ENCODE measurements at places on chromosomes 5 and 9. TPM values are rescaled to one million over a fixed set of nuclear protein-coding genes. Genes with fewer than 3 reads are reported as not detected.
A peak's percentile ranks its signal among the peaks of the same experiment; 100 is the strongest.

DNA sequence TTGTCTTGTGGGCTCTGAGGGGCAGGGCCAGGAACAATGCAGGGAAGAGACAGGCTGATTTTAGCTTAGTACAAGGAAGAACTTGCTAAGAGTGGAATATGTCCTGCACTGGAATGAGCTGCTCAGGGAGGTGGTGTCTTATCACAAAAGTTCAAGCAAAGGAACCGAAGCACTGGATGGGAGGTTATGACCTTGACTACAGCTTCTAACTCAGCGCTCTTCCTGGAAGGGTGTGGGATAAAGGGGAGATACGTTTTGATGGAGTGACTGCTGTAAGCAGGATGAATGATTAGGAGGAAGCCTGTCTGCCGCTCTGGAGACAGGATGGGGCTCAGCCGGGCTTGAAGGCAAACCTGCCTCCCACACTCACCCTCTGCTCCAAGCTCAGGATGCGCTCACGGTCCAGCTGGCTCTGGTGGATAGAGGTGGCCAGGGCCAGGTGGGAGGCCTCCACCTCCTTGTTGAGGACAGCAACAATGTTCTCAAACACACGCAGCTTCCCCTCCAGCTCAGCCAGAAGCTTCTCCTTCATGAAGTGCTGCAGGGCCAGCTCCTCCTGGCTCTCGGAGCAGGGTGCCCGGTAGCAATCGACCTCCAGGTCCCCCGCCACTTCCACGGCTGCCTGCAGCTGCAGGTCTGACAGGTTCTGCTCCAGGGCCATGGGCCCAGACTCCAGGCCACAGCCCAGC is 13.5 kb downstream of the TRAF1 start:
- DNase-seq, result no peak
- peaks cover 32% of the 10 kb centered on the region for H3K4me1 ChIP-seq
- no peaks in the 10 kb centered on the region for H3K27me3 ChIP-seq
- H3K27ac ChIP-seq, result no peak overlapping the region
- H3K36me3 ChIP-seq, result peaks cover 58% of the 10 kb centered on the region
- H3K4me3 ChIP-seq, result no peak overlapping the region

DNA sequence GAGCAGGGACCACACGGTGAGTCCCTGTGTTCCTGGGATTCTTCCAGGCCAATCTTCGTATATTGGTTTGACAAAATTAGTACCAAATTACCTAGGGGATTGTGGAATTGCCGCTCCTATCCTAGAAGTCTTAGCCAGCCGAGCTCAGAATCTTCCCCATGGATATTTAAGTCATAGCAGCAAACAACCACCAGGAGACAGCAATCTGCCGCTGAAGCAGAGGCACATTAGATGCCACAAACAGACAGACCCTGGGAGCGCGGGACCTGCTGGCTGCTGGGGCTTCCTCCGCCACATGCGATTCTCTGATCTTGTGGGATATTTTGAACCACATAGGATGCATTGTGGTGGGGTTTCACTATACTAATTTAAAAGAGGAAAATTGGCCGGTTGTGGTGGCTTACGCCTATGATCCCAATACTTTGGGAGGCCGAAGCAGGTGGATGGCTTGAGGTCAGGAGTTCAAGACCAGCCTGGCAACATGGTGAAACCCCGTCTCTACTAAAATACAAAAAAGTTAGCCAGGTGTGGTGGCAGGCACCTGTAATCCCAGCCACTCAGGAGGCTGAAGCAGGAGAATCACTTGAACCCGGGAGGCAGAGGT is 31.7 kb upstream of the ZBTB43 start:
- H3K4me1 ChIP-seq, result no peaks in the 10 kb centered on the region
- no peak for DNase-seq
- no peak overlapping the region for H3K4me3 ChIP-seq
- H3K36me3 ChIP-seq, result no peaks in the 10 kb centered on the region

DNA sequence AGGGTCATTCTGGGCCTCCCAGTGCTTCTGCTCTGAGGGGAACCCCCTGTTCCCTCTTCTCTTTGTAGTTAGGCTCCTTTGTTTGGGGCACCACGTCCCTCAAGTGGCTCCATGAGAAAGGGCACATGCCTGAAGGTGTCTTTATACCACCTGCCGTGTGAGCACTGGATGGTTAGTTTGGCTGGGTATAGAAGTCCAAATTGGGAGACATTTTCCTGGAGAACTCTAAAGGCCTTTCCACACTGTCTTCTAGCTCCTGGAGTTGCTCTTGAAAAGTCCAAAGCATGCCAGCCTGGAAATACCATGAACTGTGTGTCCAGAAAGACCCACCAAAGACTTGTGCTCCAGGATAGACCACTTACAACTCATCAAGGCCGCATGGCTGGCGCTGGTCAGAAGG is 11.1 kb upstream of the CCDC187 start:
- no peaks in the 10 kb centered on the region for H3K4me1 ChIP-seq
- no peaks in the 10 kb centered on the region for H3K36me3 ChIP-seq
- no peak for DNase-seq
- no peak overlapping the region for H3K4me3 ChIP-seq

The WDR38 gene
- not detected for polyA plus RNA-seq

GRCh38 chr5:72018143-72018803 is 89.0 kb upstream of the MAP1B start:
- no peak overlapping the region for H3K4me3 ChIP-seq
- H3K27ac ChIP-seq, result no peak overlapping the region
- DNase-seq, result peak; percentile 65
- H3K36me3 ChIP-seq, result no peaks in the 10 kb centered on the region
- H3K27me3 ChIP-seq, result peaks cover 12% of the 10 kb centered on the region

DNA sequence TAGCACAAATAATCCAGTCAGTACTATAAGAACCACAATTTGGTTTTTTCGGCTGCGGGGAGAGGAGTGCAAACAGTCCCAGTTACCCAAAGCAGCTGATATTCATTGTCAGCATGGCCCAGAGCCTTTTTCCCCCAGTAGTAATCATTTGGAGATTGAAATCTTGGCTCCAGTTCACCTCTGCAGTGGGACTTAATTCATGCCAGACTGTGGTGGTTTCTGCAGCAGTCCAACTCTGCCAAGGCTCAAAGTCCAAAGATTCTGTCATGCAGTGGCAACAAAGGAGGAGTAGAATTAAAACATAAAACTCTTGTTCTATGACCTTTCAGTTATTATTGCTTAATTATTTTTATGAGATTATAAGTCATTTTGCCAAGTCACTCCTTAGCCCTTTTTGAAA is 25.0 kb upstream of the TRIM36 start:
- H3K36me3 ChIP-seq, result no peaks in the 10 kb centered on the region
- H3K4me1 ChIP-seq, result peaks cover 16% of the 10 kb centered on the region
- no peaks in the 10 kb centered on the region for H3K27me3 ChIP-seq
- H3K27ac ChIP-seq, result peak overlapping the region; percentile 55

GRCh38 chr9:95854386-95855020 is 21.0 kb upstream of the ERCC6L2 start:
- H3K4me3 ChIP-seq, result no peak overlapping the region
- no peak overlapping the region for H3K27ac ChIP-seq

GRCh38 chr5:32504329-32504988 is 59.9 kb upstream of the ZFR start:
- H3K4me1 ChIP-seq, result peaks cover 30% of the 10 kb centered on the region
- H3K36me3 ChIP-seq, result no peaks in the 10 kb centered on the region
- no peaks in the 10 kb centered on the region for H3K27me3 ChIP-seq
- H3K27ac ChIP-seq, result no peak overlapping the region

GRCh38 chr9:32552172-32552872 is at the start of the genes SMIM27 and TOPORS:
Gene SMIM27 (plus strand): TSS chr9:32552327. CDS start chr9:32552435, 108 bp downstream.
Gene TOPORS (minus strand): TSS chr9:32552586. CDS start chr9:32552436, 150 bp downstream.
- no peaks in the 10 kb centered on the region for H3K27me3 ChIP-seq
- peak within 1 kb of the TSS; percentile 88 for H3K4me3 ChIP-seq
- DNase-seq, result peak; percentile 92
- no peaks in the 10 kb centered on the region for H3K36me3 ChIP-seq
